Sigmoid colon (tissue), 7 donors: ENCODE measurements at places on chromosomes 3 and 15. TPM values are rescaled to one million over a fixed set of nuclear protein-coding genes. Genes with fewer than 3 reads are reported as not detected.

GOLGA8J gene
- not detected for polyA plus RNA-seq

HIGD2B gene
- polyA plus RNA-seq, result not detected

RPUSD3 gene
- polyA plus RNA-seq, result 23.4 TPM

TMOD2 gene
- polyA plus RNA-seq, result 4.8 TPM

PGBD4 gene
- 0.23 TPM for polyA plus RNA-seq

CTSH gene
- 274 TPM for polyA plus RNA-seq

GOLGA8H gene
- polyA plus RNA-seq, result 0.36 TPM

SCN5A gene
- polyA plus RNA-seq, result 0.23 TPM

THAP10 gene
- polyA plus RNA-seq, result 2.4 TPM

ATP13A4 gene
- polyA plus RNA-seq, result 3.0 TPM

SPINK8 gene
- not detected for polyA plus RNA-seq

KIF23 gene
- 2.1 TPM for polyA plus RNA-seq

TTLL13 gene
- polyA plus RNA-seq, result 0.25 TPM

GPX1 gene
- 367 TPM for polyA plus RNA-seq

LARP6 gene
- 6.6 TPM for polyA plus RNA-seq

TGM4 gene
- polyA plus RNA-seq, result not detected

DNA sequence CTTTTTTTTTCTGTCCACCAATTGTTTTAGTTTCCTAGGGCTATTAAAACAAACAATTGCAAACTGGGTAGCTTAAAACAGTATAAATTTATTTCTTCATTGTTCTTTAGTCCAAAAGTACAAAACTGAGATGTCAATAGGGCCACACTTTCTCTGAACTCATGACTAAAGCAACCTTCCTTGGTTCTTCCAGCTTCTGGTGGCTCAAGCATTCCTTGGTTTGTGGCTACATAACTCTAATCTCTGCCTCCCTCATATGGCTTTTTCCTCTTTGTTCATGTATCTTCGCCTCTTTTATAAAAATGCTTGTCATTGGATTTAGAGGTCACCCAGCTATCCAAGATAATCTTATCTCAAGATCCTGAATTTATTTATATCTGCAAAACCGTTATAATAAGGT is 914.5 kb upstream of the EPHA6 start:
- no peak for DNase-seq
- H3K4me1 ChIP-seq, result no peaks in the 10 kb centered on the region
- H3K4me3 ChIP-seq, result no peak overlapping the region
- H3K27me3 ChIP-seq, result no peaks in the 10 kb centered on the region

DNA sequence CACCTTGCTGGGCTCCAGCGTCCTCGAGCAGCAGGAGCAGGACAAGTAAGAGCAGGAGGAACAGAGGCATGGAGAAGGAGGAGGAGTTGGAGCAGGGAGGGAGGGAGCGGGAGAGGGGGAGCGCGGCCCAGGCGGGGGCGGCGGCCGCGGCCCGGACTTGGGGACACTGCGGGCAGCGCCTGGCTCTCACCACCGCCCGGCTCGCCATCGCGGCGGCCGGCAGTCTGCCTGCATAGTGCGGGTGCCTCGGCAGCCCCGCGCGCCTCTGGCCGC is 440 bp downstream of the DCBLD2 start:
- H3K27ac ChIP-seq, result peak overlapping the region; percentile 98
- DNase-seq, result peak; percentile 80
- no peaks in the 10 kb centered on the region for H3K4me1 ChIP-seq
- H3K36me3 ChIP-seq, result no peaks in the 10 kb centered on the region
- H3K4me3 ChIP-seq, result peak overlapping the region; percentile 93

GRCh38 chr3:8320711-8321458 is 180.7 kb upstream of the LMCD1 start:
- H3K36me3 ChIP-seq, result no peaks in the 10 kb centered on the region
- H3K4me3 ChIP-seq, result no peak overlapping the region
- DNase-seq, result no peak
- no peaks in the 10 kb centered on the region for H3K4me1 ChIP-seq

DNA sequence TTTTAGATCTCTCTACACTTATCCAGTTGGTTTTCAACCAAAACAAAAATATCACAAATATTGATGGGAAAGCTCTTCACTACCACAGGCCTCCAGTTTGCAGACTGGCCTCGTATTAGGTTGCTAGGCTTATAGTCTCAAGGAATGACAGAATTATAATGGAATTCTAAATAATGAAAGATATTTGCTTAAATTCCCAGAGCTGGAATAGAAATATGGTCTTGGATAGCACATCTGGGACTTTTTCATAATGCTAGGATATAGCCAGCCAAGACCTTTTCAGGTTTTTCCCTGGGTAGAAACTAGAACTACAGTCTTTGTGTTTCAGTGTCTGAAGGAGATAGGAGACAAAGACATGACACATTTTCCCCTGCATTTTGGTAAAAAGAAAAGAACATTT is 121.9 kb upstream of the STAC start:
- H3K36me3 ChIP-seq, result no peaks in the 10 kb centered on the region
- H3K27ac ChIP-seq, result no peak overlapping the region
- no peak overlapping the region for H3K4me3 ChIP-seq

DNA sequence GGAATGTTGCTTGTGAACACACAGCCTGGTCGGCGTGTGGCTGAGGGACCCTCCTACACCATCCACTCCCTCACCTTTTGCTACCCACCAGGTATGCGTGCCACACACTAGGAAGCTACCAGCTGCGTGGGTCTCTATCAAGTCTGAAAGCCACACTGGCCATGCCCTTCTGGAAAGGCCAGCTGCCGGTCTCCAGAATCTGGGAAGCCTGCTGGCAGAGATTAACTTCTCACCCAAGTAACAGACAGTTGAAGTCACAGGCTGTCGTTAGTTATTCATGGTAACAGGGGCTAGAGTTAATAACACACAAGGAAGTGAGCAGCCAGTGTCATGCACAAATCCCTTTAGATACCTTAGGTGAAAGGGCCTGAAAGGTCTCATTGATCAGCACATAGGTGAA is 48.1 kb downstream of the SUSD5 start:
- H3K36me3 ChIP-seq, result no peaks in the 10 kb centered on the region
- no peak overlapping the region for H3K4me3 ChIP-seq
- DNase-seq, result no peak
- H3K27ac ChIP-seq, result no peak overlapping the region

GRCh38 chr3:44099566-44100297 is 142.0 kb upstream of the TOPAZ1 start:
- H3K27me3 ChIP-seq, result no peaks in the 10 kb centered on the region
- no peak for DNase-seq
- no peak overlapping the region for H3K4me3 ChIP-seq
- H3K36me3 ChIP-seq, result no peaks in the 10 kb centered on the region
- H3K4me1 ChIP-seq, result no peaks in the 10 kb centered on the region

GRCh38 chr15:72044956-72045355 is 73.0 kb downstream of the MYO9A start:
- no peak overlapping the region for H3K27ac ChIP-seq
- DNase-seq, result no peak
- H3K4me1 ChIP-seq, result no peaks in the 10 kb centered on the region

DNA sequence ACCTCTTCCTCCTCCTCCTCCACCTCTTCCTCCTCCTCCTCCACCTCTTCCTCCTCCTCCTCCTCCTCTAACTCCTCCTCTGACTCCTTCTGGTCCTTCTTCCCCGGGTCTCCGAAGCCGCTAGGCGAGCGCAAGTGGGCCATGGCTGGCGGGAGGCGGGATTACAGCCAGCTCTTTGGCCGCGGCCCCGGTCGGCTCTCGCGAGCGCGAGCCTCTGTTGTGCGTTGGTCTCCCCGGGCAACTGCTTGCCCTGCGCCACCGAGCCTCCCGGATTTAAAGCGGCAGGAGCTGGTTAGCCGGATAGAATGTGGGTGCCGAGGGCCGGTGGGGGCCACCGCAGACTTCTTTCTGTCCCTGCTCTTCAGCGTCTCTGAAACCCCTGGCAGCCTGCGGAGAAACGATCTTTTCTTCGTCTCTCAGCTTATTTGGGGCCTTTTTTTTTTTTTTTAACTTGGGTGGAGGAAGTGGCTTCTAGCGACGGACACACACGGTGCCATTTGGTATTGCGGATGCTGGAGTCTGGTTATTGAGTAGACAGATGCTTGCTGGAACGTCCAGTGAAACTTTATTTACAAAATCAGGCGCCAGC is at the start of gene ERICH6:
ERICH6 (minus strand) TSS at position 165 of the 589 bp plus-strand sequence; CDS start at position 143, 22 bp downstream.
- H3K27ac ChIP-seq, result peak within 1 kb of the TSS; percentile 80
- peak within 1 kb of the TSS; percentile 56 for H3K4me3 ChIP-seq

- no peaks in the 10 kb centered on the region for H3K27me3 ChIP-seq
- no peaks in the 10 kb centered on the region for H3K36me3 ChIP-seq
- DNase-seq, result no peak
- no peaks in the 10 kb centered on the region for H3K4me1 ChIP-seq
- no peak overlapping the region for H3K4me3 ChIP-seq
Measured at GRCh38 chr15:58690703-58691102, 58.8 kb downstream of the ADAM10 start.

DNA sequence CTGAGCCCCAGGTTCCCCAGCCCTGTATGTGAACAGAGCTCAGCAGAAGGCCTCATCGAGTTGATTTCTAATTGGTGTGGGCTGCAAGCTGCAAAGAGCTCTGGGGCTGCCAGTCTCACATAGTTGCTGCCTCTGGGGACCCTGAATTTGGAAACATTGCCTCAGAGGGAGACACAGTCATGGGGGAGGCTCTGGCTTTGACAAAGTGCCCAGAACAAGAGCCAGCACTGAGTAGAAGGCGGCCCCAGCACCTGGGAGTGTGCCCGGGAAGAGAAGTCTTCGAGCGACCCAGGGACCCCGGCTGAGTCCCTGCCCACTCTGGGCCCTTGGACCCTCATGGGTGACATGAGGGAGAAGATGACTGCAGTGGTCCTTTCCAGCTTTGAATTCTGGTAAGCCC is 7.3 kb downstream of the NTRK3 start:
- peaks cover 9% of the 10 kb centered on the region for H3K4me1 ChIP-seq
- H3K36me3 ChIP-seq, result no peaks in the 10 kb centered on the region
- no peak for DNase-seq
- H3K27me3 ChIP-seq, result peaks cover 28% of the 10 kb centered on the region
- H3K4me3 ChIP-seq, result no peak overlapping the region
- H3K27ac ChIP-seq, result no peak overlapping the region

GRCh38 chr3:130916507-130917167 is 22.8 kb downstream of the ATP2C1 start:
- H3K36me3 ChIP-seq, result no peaks in the 10 kb centered on the region
- no peak overlapping the region for H3K27ac ChIP-seq
- no peak overlapping the region for H3K4me3 ChIP-seq
- DNase-seq, result no peak
- H3K27me3 ChIP-seq, result no peaks in the 10 kb centered on the region

DNA sequence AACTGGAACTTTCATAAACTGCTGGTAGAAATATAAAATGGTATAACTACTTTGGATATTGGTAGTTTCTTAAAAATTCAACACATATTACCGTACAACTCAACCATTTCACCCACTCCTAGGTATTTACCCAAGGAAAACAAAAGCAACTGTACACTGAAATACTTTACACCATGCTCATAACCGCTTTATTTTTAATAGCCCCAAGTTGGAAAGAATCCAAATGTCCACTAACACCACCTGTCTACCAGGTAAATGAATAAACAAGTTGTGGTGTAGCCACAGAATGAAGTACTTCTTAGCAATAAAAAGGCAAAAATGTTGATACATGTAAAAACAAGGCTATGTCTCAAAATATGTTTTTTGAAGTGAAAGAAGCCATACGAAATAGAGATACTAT is 215.9 kb upstream of the PEX5L start:
- no peak overlapping the region for H3K4me3 ChIP-seq
- H3K4me1 ChIP-seq, result no peaks in the 10 kb centered on the region
- H3K36me3 ChIP-seq, result no peaks in the 10 kb centered on the region
- DNase-seq, result no peak

DNA sequence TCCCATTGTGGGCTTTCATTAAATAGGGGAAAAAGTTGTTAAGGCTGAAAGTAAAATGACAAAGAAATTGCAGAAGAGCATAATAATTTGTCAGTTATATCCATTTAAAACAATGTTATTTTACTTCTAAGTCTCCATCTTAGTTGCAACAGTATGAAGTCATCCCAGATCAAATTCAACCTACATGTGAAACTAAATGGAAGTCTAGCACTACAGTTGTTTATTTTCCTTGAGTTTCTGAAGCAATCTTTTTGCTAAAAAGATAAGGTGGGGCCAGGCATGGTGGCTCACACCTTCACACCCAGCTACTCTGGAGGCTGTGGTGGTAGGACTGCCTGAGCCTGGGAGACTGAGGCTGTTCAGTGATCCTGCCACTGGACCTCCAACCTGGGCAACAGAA is 80.2 kb downstream of the DPH6 start:
- no peak for DNase-seq
- H3K4me1 ChIP-seq, result no peaks in the 10 kb centered on the region
- H3K4me3 ChIP-seq, result no peak overlapping the region
- no peaks in the 10 kb centered on the region for H3K27me3 ChIP-seq
- no peak overlapping the region for H3K27ac ChIP-seq

GRCh38 chr3:129961141-129961541 is 13.4 kb upstream of the TRH start:
- H3K27ac ChIP-seq, result no peak overlapping the region
- no peaks in the 10 kb centered on the region for H3K27me3 ChIP-seq
- no peak for DNase-seq

DNA sequence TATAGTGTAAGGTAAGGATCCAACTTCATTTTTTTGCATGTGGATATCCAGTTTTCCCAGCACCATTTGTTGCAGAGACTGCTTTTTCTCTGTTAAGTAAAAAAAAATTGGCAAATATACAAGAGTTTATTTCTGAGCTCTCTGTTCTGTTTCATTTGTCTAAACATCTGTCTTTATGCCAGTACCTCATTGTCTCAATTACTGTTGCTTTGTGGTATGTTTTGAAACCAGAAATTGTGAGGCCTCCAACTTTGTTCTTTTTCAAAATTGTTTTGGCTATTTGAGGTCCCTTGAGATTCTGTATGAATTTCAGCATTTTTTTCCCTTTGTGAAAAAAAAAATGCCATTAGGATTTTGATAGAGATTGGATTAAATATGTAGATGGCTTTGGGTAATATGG is 150.5 kb downstream of the MINAR1 start:
- H3K4me1 ChIP-seq, result no peaks in the 10 kb centered on the region
- H3K36me3 ChIP-seq, result no peaks in the 10 kb centered on the region
- DNase-seq, result no peak
- no peaks in the 10 kb centered on the region for H3K27me3 ChIP-seq
- no peak overlapping the region for H3K4me3 ChIP-seq

DNA sequence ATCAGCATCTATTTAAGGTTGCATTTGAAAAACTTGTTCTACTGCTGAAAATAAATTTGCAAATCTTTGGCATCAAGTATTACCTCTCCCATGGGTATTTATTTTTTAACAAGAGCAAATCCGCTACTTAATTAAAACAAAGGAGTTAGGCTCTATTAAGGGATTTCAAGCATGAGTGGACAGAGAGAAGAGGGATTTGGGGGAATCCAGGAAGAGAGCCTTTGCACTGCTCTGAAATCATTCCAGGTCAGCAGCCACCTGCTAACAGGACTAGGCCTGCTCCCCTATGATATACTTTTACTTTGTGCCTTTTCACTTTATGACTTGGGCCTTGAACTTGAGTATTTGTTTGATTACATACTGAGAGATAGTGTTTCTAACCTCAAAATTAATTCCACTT is 57.1 kb downstream of the IQCH start:
- H3K36me3 ChIP-seq, result no peaks in the 10 kb centered on the region
- H3K4me3 ChIP-seq, result no peak overlapping the region
- no peaks in the 10 kb centered on the region for H3K27me3 ChIP-seq
- H3K4me1 ChIP-seq, result peaks cover 12% of the 10 kb centered on the region
- no peak overlapping the region for H3K27ac ChIP-seq
- DNase-seq, result no peak
